ENCODE measurements at places on chromosomes 2 and 18.
A peak's percentile ranks its signal among the peaks of the same experiment; 100 is the strongest.

DNA sequence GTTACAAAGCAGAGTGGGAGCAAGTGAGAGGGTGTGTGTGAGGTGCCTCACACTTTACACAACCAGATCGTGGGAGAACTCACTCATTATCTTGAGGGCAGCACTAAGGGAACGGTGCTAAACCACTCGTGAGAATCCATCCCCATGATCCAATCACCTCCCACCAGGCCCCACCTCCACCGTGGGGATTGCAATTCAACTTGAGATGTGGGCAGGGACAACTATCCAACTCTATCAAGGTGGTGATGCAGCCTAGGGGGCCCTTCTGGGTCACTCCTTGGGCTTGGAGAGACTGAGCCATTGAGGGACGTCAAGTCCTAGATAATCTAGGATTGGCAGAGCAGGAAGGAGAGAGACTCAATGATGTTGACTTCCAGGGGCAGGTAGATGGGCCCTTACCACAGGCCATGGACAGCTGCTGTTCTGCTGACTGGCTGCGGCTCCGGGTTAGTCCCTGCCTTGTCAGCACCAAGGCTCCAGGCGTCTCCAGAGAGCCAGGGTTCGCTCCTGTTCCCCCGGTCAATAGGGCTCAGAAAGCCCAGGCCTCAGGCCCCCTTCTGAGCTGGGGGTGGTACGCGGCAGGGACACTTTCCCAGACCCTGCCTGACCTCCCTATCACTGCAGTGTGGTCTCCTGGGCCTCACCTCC, 193.2 kb upstream of the HS6ST1 start:
- no peak for DNase-seq

- no peak for DNase-seq
Measured at GRCh38 chr18:79374408-79375171, 21.1 kb upstream of the NFATC1 start.

DNA sequence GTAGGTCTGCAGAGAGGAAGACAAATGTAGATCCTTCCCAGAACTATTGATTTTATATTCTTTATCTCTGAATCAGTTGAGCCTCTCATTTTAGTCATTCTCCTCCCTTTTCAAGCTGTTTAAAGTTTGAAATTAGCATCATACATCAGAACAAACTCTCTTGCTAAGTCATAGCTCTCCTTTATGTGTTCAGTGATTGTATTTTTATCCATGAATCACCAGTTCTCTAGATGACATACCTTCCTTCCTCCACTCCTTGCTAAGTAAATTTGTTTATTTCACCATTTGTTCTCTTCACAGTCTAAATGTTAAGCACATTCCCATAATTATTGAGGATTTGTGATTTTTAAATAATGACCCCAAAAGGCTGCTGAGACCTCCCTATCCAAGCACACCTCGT, 63.5 kb upstream of the RAPGEF4 start:
- DNase-seq = no peak

DNA sequence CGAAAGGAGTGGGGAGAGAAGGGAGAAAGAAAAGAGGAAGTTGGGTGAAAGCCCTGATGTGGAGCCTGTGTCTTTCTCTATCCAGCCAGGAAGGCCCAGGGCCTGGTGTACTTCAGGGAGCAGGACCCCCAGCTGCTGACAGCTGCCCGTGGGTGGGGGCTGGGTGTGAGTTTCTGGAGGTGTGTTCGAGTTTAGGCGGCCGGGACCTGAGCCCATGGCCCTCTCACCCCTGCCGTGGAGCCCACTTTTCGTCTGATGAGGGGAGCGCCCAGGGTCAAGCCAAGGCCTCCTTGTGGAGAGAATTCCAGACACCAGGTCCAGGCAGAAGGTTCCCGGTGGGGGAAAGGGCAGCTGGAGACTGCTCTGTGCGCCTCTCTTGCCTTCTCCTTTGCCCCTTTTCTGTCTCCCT, 2.2 kb downstream of the SIX3 start:
- no peak for DNase-seq

DNA sequence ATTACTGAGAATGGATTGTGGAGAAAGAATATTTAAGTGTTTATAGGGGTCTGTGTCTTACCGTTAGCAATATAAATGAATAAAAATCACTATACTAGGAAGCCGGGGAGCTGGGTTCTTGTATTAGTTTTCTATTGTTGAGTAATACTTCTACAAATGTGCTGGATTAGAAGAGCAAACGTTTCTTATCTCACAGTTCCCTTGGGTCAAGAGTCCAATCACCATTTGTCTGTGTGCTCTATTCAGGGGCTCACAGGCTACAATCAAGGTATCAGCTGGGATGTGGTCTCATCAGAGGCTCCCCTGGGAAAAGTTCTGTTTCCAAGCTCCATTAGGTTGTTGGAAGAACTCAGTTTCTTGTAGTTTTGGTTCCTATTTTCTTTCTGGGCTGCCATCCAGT, 790.9 kb downstream of the CNTNAP5 start:
- no peak for DNase-seq

DNA sequence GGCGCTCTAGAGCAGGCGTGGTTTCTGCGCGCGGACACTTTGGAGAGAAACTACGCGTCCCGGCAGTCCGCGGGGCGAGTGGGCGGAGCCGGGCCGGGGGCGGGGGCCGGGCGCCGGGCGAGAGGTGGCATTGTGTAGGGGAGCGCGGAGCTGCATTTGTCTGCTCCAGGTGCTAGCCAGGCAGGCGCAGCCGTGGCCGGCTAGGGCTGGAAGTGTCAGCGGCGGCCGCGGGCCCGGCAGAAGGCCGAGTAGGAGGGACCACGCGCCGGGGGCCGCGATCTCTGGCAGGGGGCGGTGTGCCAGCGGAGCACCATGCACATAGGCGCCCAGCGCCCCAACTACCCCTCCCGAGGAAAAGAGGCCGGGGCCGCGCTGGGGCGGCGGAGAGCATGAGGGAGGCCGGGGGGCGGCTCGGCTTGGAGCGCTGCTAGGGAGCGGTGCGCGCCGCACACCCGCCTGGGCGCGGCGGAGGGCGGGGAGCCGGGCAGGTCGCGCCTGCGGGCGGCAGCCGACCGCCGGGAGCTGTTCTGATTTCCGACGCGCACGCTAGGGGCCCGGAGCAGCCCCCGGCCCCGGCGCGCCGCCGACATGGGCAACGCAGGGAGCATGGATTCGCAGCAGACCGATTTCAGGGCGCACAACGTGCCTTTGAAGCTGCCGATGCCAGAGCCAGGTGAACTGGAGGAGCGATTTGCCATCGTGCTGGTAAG, at the start of gene FMNL2:
FMNL2 (plus strand) TSS at position 159 of the 710 bp plus-strand sequence.
- DNase-seq = peak; percentile 18

GRCh38 chr2:182541268-182541667, 114.4 kb upstream of the PDE1A start:
- no peak for DNase-seq

DNA sequence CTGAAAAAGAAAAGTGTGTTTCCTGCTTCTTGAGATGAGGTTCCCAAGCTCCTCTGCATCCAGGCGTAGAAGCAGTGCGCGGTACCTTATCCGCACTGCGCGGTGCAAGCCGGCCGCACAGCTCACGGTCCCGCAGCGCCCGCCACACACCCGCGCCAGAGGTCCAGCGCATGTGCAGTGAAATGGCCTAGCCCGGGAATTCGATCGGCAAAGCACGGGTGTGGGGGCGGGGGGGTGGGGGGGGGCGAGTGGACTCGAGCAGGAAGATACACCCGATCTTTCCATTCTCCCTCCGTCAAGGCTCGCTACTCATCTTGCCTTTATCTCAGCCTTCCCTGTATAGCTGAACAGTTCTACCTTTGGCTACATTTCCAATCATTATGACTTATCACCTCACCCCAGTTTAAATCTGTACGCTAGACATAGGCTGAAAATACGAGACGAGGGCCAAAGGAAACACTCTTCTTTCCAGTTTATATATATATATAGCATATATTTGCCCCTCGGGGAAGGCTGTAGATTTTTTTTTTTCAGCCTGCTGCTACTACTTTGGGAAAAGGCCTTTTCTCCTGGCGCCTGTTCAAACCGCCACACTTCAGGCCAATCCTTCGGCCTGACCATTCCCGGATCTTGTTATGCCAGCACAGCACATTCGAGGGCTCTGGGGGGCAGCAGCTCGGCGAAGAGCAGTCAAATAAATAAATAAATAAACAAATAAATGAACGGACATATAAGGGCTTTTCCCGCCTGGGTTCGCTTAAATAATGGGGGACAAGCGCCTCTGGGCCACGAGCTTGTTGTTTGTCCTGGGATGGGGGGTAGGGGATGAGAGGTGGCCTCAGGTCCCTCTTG, 10.4 kb downstream of the HOXD8 start:
- DNase-seq = no peak

- no peak for DNase-seq
Measured at GRCh38 chr2:40477361-40477760, 25.5 kb upstream of the SLC8A1 start.

DNA sequence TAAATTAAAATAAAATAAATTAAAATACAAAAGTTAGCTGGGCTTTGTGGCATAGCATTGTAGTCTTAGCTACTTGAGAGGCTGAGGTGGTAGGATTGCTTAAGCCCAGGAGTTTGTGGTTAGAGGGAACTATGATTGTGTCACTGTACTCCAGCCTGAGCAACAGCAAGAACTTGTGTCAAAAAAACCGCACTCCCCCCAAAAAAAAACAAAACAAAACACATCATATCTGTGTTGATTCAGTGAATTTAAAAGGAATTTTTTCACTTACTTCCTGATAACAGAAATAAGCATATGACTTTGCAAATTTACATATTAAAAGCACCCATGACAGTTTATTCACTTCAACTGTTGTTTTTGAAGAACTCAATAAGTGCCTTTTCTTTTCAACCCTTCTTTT, 68.1 kb upstream of the PELI1 start:
- no peak for DNase-seq

GRCh38 chr2:24104906-24105305, 18.2 kb downstream of the PFN4 start:
- DNase-seq = no peak

DNA sequence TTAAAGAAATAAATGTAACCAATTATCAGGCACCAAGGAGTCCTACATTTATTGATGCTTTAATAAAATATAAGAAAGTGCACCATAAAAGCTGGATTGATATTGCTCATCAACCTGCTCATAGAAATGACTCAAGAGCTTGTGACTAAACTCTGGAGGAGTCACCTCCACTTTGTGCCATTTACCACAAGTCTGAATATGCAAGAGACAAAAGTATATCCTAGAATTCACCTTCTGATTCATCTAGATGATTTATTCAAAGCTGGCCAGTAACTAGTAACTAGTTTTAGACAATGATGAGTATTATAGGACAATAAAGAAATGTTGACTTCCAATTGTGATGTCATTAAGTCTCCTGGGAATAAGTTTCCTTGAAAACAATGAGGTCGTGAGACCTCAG, 146.0 kb upstream of the SOX11 start:
- DNase-seq = no peak

GRCh38 chr2:158060835-158061435, 40.7 kb upstream of the UPP2 start:
- no peak for DNase-seq

GRCh38 chr2:222877556-222878300, 16.9 kb downstream of the ACSL3 start:
- no peak for DNase-seq

DNA sequence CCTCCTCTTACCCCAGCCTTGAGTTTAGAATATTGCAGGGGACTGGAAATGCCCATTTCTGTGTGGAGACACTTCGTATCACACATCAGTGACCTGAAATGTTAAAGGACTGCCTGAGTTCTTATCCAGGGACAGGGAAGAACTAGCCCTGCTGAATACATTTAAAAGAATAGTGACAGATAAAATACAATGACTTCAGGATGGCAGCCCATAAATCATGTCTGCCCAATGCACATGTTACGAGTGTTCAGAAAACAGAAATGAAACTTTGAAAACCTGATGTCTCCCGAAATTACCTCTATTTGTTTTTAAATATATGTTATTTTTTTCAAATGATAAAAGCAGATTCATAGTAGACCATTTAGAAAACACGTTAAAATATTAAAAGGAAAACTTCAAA, 22.3 kb upstream of the RAB12 start:
- no peak for DNase-seq

DNA sequence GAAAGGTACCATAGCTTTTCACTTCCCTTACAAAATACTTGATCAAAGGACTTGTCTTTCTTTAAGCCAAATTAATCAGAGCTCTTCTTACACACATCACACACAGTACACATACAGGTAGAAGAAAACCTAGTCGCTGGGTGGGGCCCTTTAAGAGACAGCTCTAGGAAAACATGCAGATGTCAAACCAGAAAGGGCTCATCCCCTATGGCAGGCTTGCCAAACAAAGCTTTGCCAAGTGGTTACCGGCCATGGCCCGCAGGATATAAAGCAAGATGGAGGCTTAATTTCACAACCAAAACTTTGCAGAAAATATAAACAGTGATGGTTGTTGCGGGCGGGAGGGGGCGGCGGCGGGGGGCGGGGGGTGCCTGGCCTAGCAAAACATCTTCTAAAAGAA, 2156.0 kb upstream of the PIK3C3 start:
- DNase-seq = no peak

DNA sequence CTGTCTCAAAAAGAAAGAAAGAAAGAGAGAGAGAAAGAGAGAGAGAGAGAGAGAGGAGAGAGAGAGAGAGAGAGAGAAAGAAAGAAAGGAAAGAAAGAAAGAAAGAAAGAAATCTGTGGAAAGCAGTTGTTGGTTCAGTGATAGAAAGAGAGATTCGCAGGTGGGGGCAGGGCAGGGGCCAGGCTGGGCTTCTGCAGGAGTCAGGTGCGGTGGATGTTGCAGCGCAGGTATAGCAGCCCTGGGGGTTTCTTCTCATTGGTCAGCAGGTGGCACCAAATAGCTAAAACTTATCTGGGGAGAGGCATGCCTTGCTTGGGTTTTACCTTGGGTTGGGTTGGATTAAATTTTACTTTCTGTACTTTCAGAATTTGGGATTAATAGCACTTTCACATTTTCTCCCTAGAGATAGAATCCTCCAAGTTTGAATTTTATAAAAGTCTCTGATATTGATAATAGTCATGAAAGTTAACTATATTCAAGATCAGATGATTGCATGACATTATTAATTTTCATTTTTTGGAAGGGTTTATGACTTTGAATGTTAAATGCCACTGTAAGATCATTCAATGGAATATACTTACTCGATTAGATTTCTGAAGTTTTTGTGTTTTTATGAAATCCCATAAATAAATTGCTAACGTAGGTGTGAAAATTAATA, 66.6 kb downstream of the SPTBN1 start:
- DNase-seq = peak; percentile 61

DNA sequence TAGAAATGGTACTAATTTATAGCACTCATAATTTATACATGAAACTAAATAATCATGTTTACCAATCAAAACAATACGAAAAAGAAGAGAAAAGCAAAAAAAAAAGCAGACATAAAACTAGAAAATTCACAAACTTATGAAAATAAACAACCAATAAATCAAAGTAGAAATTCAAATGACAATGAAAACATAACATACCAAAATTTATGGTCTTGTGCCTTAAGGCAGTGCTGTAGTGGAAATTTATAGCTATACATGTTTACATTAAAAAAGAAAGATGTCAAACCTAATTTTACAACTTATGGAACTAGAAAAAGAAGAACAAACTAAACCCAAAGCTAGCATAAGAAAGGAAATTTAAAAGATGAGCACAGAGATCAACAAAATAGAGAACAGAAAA, 16.1 kb upstream of the SPR start:
- DNase-seq = no peak

Data from activated CD8-positive, alpha-beta memory T cell treated with anti-CD3 and anti-CD28 coated beads, Interleukin-2, amount 50 U/mL, for 4 hours (primary cell).